GM03348 (cell line): ENCODE measurements at places on chromosomes 1 and 21.

GRCh38 chr1:200895801-200896530 is 1.3 kb downstream of the INAVA start:
- no peak for DNase-seq

DNA sequence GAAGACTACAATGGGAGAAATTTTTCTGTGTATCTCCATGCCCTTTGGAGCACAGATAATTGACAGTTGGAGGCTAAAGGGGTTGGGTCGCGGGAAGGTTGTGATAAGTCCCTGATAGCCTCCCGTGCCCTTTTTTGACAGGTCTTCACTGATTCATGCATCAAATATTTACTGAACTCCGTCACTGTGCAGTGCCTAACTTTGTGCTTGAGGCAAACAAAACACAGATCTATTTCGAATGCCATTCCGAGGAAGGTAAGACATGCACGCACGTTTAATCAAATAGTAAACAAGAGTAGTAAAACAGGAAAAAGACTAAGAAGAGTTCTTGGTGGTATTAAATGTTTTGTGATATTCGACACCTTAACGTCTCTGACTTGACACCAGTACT is 494 bp upstream of the PIP5K1A start:
- no peak for DNase-seq

DNA sequence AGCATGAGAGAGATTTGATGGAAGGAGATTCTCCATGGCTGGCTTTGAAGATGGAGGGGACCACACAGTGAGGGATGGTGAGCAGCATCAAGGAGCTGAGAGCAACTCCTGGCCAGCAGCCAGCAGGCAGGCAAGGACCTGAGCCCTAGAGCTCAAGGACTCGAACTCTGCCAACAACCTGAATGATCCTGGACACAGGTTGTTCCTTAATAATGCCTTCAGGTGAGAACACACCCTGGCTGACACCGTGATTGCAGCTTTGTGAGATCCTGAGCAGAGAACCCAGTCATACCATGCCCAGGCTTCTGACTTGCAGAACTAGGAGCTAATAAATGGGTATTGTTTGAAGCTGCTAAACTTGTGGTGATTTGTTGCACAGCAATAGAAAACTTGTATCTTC is 183.1 kb downstream of the LMX1A start:
- no peak for DNase-seq

GRCh38 chr1:219523411-219523810 is 89.5 kb downstream of the ZC3H11B start:
- DNase-seq, result no peak

GRCh38 chr21:36791180-36791579 is 92.3 kb downstream of the SIM2 start:
- DNase-seq, result no peak
